ENCODE measurements at places on chromosomes 12 and 14. TPM values are rescaled to one million over a fixed set of nuclear protein-coding genes. Genes with fewer than 3 reads are reported as not detected.

KCNA1 gene
- total RNA-seq = 3.3 TPM

PMCH gene
- not detected for total RNA-seq

ACOT4 gene
- 2.2 TPM for total RNA-seq

CSAD gene
- total RNA-seq = 19.6 TPM

MNAT1 gene
- total RNA-seq = 38.5 TPM

CSRP2 gene
- total RNA-seq = 20.3 TPM

OR10AD1 gene
- not detected for total RNA-seq

BCL2L14 gene
- total RNA-seq = not detected

GPRC5D gene
- total RNA-seq = not detected

MIP gene
- not detected for total RNA-seq

GYS2 gene
- not detected for total RNA-seq

DBX2 gene
- not detected for total RNA-seq

FBLN5 gene
- total RNA-seq = 94.5 TPM

FSCB gene
- total RNA-seq = not detected

RNFT2 gene
- total RNA-seq = 1.1 TPM

C12orf60 gene
- 0.83 TPM for total RNA-seq

HELB gene
- total RNA-seq = 8.6 TPM

FOXN4 gene
- total RNA-seq = 1.9 TPM

RPL10L gene
- not detected for total RNA-seq

PTHLH gene
- total RNA-seq = 0.95 TPM

HCAR3 gene
- not detected for total RNA-seq

GPR135 gene
- 12.7 TPM for total RNA-seq

PRPF40B gene
- total RNA-seq = 13.3 TPM

ANAPC5 gene
- 81.1 TPM for total RNA-seq
